Cortex of kidney (tissue), 1 donor: ENCODE measurements at places on chromosomes 3 and 15.

DNA sequence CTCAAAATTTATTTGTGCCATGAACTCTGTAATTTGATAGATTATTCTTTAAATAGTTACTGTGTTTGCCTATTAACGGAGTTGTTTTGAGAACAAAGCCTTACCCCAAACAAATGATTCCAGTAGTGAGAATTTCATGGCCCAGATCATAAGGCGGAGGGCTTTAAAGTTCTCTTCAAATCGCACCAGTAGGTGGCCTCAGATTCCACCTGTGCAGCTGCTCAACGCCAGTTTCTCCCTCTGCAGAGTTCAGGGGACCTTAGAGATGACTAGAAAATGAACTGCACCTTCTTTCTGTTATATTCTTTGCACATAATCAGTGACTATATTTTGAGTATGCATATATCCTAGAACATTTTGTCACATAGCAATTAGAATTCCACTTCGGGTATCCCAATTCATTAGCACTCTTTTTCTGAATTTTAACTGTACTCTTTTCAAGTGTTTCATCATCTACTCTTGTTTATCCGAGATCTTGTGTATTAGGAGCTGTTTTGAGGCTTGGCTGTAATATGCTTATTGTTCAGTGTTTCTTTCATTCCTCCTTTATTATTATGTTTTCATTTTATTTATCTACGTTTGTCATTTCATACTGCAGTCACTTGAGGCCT lies 232.6 kb upstream of the CHRM5 start:
- no peak for DNase-seq

- no peak for DNase-seq
These were observed 22.7 kb upstream of the LCTL start for GRCh38 chr15:66588537-66588936.

DNA sequence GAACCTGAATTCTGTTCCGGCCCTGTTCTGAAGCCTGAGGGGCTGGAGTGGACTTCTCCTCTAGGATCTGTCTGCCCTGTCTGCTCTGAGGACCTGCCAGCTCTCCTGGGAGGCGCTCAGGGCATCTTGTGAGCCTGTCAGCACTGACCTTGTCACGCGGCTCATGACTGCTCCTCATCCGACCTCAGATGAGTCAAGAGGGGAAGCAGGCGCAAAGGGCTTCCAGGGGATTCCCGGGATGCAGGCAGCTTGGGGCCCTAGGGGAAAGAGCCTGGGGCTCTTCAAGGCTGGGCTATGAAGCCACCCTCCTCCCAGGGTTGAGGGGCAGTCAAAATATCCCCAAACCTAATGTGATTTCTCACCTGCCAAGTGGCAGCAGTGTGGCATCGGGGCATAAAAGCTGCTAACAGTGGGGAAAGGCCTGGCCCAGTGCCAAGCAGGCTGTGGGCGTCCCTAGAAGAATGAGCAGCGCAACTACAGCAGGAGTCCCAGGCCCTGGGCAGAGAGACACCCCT lies 27.6 kb upstream of the ANKDD1A start:
- no peak for DNase-seq

DNA sequence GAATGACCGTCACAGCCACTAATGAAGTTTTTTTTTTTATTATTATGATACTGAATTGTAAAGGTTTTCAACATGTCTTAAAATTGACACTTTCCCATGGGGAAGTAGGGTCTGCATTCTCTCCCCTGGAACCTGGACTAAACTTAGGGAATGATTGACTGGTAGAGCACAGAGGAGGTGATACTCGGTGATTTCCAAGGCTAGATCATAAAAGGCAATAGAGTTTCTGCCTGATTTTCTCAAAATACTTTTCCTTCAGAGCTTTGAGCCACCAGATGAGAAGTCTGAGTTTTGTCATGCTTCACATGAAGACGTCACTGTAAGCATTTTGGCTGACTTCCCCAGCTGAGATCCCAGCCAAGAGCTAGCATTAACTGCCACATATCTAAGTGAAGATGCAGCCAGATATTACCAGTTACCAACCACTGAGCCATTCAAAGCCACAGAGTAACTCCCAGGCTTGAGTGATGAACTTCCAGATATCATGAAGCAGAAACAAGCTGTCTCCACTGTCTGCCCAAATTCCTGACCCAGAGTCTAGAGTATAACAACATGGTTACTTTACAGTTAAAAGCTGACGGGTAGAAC lies 105.8 kb downstream of the LSAMP start:
- DNase-seq = no peak

DNA sequence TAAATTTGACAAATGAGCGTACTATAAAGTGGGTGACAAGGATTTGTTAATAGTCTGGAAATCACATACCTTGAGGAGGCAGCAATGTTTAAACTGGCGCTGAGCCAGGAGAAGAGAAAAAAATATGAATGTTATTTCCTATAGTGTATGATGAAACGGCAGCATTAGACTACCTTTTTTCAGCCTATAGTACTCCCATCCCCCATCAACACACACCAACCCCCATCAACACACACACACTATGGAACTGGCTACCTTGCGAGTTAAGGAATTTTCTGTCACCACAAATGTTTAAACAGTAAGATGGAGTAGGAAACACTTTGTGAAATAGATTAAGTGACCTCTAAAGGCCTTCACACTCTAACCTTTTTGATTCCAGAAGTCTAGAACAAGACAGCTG lies 46.8 kb upstream of the ZCWPW2 start:
- DNase-seq = no peak

GRCh38 chr3:124117486-124117885 lies 125.6 kb upstream of the ROPN1 start:
- no peak for DNase-seq

DNA sequence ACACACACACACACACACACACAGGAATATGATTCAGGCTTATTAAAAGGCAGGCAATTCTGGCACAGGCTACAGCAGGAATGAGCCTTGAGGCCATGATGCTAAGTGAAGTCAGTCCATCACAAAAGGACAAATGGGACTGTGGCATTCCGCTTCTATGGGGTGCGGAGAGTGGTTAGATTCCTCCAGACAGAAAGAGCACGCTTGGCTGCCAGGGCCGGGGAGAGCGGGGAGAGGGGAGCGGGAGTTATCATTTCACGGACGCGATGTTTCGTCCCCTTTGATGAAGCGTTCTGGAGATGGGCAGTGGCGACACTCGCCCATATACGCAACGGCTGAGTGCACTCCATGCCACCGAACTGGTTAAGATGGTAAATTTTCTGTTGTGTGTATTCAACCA lies 58.5 kb upstream of the FAM174B start:
- DNase-seq = no peak

DNA sequence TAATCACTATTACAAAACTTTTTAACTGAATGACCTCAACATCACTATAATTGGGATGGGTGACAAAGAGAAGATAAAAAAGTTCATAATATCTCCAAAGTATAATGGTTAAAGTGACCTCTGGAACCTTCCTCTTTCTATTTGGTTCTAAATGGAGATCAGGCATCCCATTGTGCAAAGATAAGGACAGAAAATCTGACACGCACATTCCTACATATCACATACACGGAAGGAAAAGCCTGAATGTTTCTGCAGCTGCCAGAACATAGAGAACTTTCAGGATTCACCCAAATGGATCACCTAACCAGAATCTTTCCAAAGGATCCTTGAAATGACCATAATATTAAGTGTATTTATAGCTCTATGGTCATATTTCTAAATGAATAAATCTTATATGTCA lies 128.2 kb downstream of the TFDP2 start:
- DNase-seq = no peak

DNA sequence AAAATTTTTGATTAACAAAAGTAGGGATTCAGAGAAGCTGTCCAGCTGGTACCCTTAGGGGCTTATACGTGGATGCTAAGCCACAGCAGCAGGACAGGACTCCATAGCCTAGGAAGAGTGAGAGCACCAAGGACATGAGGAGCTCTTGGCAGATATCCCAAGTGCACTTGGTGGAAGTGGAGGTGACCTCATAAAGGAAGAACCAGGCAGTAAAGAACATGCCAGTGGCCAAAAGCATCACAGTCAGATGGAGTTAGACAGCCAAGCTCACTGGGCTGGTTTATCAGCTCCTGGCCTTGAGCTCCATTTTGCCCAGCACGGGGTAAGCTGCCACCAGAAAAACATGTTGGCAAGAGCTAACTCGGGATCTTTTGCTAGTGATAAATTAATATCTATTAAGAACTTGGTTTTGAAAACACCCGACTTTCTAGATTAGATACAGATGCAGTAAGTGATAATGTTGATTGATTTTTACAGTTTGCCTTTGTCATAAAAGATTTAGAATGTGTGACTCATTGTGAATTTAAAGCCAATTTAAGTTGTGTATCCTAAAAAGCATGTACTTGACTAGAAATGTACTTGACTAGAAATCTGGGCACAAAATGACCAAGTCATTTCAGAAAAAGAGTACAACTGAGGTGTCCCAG lies 108.0 kb downstream of the CMSS1 start:
- DNase-seq = no peak
